Stimulated activated CD4-positive, alpha-beta T cell treated with anti-CD3 and anti-CD28 coated beads, Interleukin-1b, Interleukin-23, amount 100 ng/mL, for 1 hour (primary cell): ENCODE measurements at places on chromosomes 3 and 15.

GRCh38 chr3:193832833-193833413, 239.9 kb downstream of the OPA1 start:
- no peak for DNase-seq

DNA sequence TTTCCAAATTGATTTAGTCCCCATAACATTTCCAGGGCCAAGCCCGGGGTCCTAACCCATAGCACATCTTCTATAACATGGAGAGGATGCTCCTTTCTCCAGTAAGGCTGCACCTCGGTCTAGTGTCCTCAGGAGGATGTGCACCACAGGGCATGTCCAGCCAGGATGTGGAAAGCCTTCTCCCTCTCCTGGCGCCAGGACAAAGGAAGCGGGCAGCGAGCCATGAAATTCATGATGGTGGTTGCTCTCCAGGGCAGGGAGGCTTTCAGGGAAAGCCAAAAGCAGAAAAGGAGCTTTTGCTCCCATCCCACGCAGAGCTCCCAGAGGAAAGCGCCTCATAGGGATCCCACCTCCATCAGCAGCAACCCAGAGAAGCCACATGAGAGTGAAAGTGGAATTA, 220.0 kb downstream of the ADAMTSL3 start:
- no peak for DNase-seq

GRCh38 chr3:58350627-58351013, 17.9 kb downstream of the PXK start:
- DNase-seq: no peak

GRCh38 chr3:45931496-45931895, 11.8 kb upstream of the CXCR6 start:
- no peak for DNase-seq

DNA sequence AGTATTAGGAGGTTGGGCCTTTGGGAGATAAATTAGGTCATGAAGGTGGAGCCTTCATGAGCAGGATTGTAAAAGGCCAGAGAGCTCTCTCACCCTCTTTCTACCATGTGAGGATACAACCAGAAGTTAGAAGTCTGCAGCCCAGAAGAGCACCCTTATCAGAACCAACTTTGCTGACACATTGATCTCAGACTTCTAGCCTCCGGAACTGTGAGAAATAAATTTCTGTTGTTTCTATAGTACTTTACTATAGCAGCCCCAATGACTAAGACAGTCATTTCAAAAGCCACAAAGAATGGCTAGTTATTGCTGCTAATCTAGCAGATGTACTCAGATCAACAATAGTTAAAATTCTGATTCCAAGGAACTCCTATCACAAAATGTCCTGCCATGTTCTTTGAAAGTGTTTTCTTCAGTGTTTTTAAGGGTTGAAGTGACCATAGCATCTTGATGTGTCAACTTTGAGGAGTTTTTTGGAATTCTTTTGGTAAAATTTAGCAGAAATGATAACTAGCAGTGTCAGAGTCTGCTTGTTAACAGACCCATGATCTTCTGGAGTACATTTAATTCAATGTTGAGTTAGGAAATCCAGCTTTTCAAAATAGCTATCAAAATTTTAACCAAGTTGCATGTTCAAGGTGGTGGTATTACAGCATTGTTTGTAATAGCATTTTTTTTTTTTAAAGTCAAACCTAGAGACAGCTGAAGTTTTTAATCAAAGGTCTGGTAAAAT, 10.3 kb downstream of the DZIP3 start:
- DNase-seq: no peak

- no peak for DNase-seq
These were observed 154.6 kb downstream of the LRTM1 start for GRCh38 chr3:54773271-54773670.

- DNase-seq: no peak
These were observed 256.6 kb upstream of the PROK2 start for GRCh38 chr3:72041511-72041910.

- no peak for DNase-seq
These were observed 67.4 kb upstream of the RNU6-1 start for GRCh38 chr15:67907184-67907723.

DNA sequence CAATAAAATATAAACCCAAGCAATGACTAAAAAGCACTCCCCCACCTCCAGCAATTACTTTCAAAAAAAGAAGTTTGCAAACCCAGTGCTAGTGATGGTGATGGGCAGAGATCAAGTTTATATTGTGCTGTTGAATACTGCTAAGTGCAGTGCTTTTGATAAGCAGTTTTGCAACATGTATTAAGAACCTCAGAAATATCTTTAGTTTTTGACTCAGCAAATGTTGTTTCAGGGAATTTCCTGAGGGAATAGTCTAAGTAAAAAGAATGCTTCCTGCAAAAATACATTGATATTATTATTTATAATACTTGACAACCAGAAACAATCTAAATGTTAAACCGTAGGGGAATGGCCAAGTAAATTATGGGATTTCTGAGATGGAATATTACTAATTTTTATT, 69.3 kb downstream of the ADAMTSL3 start:
- no peak for DNase-seq

DNA sequence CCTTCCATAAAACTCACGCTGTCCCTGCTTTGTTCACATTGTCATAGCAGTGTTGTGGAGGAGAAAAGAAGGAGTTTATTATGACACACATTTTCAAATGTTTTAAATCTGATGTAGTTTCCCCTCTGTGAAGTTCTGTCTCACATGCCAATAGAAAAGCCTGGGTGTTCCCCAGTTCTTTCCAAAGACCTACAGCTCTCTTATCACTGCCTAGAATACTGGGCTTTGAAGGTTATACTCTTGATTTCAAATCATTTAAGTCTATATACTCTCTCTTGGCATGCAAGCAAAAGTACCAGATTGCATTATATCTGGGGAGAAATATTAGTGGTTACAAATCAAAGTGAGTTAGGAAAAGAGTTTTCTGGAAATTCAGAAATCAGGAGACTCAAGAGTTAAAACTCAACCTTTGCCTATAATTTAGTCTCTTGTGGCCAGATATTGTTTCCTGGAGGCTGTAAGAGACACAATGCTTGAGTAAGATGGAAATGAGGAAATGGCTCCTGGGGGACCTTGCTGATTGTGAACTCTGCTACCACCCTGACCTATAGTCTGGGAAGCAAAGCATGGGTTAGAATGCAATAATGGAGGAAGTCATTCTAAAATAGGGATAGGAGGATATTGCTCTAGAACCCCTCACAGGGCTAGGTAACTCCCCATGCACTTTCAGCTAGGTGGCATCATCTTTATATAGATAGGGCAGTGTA, 182.8 kb downstream of the KCNAB1 start:
- no peak for DNase-seq

DNA sequence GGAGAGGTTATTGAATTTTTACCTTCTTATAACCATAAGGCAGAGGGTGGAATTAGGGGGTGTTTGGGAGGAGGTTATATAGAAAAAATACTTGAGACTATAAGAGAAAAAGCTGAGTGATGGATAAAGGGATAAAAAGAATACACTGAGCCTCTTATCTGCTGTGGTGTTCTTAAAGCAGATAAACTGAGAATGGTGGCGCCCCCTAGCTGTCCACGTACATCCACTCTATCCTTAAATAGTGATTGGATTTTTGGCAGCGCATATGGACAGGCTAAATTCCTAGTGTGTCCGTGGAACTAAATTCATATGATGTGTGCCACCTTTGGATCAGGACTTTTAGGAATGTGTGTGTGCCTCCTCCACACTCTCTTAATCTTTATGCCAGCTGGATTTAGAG, 121.1 kb downstream of the OXSM start:
- peak; percentile 21 for DNase-seq

DNA sequence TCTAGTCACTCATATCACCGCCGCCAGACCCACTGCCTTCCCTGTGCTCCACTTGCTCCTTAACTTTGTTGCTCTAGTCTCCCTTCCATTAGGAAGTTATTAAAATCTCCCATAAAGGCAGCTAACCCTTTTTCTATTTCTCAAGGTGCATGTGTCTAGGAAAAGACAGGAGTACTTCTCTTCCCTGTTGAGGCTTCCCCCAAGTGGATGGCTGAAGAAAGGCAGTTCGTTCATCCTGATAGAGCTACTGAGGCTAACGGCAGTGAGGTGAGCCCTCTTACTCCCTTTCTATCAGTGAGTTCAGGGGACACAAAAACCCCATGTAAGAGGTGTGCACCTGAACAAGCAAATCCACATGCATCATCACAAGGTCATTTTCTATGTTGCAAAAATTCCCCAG, 397.8 kb downstream of the IGSF11 start:
- no peak for DNase-seq

DNA sequence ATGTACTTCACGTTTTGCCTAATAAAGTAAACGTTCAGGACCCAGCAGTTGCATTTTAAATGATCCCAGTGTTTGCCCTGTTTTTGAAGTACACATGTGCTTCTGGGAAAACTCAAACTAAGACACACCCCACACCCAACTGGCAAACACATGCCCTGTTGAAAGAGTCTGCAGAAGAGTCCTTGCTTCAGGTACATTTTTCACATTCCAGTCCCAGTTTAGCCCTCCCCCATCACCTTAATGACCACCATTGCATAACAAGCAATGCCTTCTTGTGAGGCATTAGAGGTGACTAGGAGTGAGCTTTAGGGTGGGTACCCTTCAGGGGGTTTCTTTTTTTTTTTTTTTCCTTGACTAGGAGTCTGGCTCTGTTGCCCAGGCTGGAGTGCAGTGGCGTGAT, 322.3 kb downstream of the CNTN4 start:
- no peak for DNase-seq

- no peak for DNase-seq
These were observed 61.0 kb downstream of the MECOM start for GRCh38 chr3:169602482-169602881.

DNA sequence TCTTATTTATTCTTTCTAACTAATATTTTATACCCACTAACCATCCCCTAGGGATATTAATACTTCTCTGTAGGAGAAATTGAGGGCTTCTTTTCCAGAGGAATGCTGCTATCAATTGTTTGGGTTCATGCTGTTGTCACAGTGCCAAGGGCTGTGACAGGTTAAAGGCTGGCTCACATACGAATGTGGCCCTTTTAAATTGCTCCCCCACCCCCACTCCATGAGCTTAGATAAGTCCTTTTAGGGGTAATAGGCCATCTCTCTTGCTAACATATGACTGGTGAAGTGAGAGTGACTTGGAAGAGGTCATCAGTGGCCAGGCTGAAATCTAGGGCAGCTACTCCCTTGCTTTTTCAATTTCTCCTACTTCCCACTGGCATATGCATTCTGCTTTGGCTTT, 121.9 kb upstream of the DPH6 start:
- DNase-seq: no peak

DNA sequence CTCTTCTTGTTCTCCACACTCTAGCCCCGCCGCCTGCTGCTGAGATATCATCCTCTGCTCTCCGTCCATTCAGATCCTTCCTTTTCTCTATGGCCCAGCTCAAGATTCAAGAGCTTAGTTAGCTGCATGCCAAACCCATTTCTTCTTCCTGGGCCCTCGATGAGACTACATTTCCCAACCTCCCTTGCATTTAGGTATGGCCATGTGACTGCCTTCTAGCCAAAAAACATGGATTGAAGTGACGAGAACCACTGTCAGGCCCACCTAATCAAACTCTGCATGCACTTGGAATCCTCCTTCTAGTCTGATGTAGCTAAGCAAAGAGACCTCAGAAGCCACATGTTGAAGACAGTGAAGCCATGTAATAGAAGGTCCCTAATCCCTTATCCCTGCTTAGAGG, 308.2 kb downstream of the VPS13C start:
- DNase-seq: no peak

DNA sequence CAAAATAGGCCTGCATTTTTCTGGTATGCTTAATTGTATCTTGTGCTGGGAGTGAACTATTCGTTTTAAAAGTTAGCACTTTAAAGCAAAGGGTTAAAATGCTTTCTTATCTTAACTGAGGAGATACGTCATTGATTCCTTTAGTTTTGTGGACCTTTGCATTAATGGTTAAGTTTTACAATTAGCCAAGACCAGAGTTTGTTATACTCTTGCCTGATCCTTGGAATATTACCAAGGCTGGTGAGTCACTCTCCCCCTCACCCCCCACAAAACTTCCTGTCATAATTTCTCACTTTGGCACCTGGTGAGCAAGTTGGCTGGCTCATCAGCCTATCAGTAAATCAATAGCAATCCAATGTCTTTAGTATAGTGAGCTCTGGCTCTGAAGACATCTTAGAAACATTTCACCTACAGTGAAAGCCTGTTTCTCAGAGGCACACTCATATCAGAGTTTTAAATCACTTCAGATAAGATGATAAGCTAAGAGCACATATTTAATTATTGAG, 26.7 kb downstream of the SLC2A2 start:
- no peak for DNase-seq

DNA sequence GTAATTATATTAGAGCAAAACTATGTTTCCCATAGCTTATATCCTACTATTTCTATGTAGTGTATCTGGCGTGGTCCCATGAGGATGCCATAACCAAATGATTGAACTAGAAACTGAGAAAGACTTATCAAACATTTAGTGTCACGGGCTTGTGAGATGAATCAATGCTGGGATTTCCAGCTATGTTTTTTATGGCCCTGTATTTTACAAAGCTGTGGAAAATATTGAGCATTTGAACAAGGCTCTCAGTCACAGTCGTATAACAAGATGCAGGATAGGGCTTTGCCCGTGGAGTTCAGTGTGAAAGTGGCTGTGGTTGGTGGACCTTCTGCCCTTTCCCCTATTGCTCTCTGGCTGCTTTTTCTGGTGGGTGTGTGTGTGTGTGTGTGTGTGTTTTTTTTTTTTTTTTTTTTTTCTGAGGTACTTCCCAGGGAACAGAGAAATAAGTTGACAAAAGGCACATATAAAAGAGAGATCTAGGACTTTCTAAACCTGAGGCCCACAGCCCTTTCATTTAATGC, 60.7 kb downstream of the CACNA1D start:
- no peak for DNase-seq

- DNase-seq: no peak
These were observed 105.6 kb downstream of the FBLN2 start for GRCh38 chr3:13654330-13655060.

DNA sequence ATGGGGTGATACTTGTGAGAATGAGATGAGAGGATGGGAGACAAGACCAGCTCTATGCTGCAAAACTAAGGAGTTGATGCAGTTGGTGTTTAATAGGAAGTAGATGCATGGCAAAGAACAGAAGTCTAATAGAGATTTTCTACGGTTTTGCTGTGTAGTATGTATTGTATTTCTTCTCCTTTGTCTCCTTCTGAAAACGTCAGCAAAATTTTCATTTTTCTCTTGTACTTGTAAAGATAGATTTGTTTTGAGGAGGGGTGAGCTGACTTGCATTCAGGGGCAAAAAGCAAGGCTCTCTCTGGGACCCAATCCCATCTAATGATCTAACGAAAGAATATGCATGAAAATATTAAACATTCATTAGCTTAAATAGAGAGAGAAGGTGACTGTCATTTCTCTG, 94.6 kb upstream of the NANOGP8 start:
- DNase-seq: no peak

- no peak for DNase-seq
These were observed 62.1 kb downstream of the SSR3 start for GRCh38 chr3:156492801-156493261.

DNA sequence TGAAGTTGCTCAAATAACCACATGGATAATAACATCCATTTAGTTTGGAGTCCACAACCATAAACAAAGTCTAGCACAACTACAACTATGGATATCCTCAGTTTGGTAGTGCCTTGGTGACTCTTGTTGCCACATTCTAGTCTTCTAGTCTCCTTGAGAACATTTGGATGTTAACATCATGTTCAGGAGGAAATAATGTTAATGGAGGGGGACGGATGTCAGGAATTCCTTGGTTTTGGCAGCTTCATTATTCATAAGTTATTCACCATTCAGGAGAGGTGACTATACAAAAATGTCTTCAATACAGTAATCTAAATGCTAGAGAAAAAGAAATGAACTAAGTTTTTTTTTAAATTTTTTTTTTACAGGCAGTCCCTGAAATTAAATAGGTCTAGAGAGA, 26.4 kb upstream of the GABPB1 start:
- DNase-seq: no peak
